Stimulated activated CD4-positive, alpha-beta T cell treated with anti-CD3 and anti-CD28 coated beads, Interleukin-4, amount 100 ng/mL, for 4 hours (primary cell): ENCODE measurements at places on chromosomes 5 and 9.

DNA sequence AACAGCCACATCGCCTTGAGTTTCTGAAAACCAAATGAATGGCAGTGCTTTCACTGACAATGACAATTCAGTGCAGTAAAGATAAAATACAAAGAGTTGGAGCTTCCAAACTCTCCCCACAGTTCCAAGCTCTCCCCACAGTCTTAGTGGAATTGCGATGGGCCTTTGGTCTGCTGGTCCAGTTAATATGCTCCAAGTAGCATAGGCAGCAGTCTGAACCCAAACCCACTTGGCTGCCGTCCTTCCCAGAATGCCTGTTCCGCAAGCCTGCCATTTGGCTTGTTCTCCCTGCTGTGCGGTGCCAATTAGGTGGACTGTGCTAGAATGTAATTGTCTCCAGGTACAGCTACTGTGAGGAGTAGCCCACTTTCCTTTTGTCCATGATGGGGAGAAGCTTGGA, 250.1 kb downstream of the GOLPH3 start:
- DNase-seq = no peak

DNA sequence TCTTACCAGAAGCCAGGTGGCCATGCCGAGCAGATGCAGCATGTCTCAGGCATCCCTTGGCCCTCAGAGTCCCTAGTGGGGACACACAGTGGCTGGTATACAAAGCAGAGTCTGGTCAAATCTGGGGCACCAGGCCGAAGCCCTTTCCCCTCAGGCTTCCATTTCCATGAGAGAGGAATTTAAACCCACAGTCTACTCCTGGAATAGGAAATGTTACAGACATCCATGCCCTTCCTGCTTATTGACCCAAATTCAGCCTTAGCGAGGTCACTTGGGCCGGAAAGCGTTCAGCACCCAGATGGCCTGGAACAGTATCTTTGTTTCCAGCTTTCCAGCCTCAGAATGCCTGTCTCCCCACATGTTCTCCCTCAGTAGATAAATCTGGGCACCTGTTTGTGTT, 131.7 kb downstream of the PIP5K1B start:
- DNase-seq = no peak

DNA sequence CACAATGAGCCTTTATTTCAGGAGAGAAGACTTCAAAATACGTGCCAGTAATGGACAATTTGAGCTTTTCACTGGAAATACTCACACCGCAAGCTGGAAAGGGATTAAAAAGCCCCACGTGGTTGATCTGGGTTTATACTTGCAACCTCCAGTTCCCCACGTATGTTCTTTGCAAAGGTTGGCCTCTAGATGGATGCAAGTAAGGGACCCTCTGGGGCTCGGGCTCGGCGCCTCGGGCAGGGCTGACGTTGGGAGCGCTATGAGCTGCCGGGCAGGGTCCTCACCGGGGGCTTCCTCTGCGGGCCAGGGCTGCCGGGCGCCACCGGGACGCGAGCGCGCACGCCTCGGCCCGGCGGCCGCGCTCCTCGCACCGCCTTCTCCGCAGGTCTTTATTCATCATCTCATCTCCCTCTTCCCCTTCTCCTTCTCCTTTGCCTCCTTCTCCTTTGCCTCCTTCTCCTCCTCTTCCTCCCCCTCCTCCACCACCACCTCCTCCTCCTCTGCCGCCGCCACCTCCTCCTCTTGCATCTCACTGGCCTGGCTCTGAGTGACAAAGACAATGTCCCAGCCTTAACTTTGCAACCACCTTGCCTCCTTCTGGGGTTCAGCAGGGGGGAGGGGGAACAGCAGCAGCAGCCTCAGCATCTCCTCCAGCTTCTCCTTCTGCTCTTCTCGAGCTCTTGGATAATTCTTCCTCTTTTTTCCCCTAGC, 701 bp upstream of the ZNF462 start:
- DNase-seq = no peak

DNA sequence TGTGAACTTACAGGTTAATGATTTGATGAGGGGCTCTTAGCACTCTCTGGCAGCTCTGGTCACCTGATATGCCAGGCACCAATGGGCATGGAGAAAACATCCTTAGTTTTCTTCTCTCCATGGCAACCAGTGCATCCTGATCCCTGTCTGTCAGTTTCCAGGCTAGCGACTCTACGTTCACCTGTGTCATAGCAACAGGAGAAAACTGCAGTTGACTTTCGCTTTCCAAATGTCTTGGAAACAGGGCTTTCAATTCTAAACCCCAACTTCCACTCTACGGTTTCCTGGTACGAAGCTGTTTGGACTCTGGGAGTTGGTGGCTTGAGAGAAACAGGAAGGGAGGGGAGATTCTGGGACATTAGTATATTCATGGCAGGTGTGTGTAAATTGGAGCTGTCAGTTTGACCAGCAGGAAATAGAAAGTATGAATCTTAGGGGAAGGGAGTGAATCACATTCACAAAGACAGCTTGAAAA, 74.4 kb downstream of the SLC28A3 start:
- no peak for DNase-seq

DNA sequence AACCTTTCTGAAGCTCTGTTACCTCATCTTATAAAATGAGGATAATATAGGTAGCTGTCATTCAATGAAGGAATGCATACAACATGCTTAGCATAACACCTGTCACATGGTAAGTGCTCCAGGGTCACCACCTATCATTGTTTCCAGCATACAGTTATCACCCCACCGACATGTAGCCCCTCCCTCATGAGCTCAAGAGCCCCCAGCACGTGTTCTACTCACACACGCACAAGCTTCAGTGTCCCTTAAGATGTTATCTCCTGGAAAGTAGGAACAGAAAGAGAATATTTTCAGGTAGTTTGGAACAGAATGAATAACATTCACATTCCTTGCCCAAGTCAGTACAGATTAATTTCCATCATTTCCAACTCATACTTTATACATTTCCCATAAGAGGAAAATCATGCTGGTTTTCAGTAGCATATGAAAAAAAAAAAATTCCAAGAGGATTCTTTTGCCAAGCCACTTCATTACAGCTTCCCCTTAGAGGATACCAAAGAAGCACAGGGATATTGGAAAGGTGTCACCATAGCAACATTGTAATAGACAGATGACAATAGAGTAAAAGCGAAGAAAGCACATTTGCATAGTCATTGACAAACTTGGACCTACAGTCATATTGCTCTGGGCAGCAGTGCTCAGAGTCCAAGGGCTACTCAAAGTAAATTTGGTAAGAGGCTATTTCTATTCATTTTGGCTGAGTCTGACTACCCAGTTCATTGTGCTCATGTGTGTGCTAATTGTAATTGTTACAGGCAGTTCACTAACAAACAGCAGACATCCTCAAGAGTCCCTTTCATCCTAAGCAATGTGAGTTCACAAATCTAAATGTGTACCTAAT, 1.5 kb upstream of the MOB3B start:
- no peak for DNase-seq

- no peak for DNase-seq
Observed at GRCh38 chr9:126401107-126401506, 74.5 kb downstream of the MVB12B start.

GRCh38 chr5:113713051-113713450, 199.6 kb downstream of the YTHDC2 start:
- DNase-seq = no peak

- DNase-seq = no peak
Observed at GRCh38 chr5:103582364-103582763, 19.8 kb upstream of the NUDT12 start.

DNA sequence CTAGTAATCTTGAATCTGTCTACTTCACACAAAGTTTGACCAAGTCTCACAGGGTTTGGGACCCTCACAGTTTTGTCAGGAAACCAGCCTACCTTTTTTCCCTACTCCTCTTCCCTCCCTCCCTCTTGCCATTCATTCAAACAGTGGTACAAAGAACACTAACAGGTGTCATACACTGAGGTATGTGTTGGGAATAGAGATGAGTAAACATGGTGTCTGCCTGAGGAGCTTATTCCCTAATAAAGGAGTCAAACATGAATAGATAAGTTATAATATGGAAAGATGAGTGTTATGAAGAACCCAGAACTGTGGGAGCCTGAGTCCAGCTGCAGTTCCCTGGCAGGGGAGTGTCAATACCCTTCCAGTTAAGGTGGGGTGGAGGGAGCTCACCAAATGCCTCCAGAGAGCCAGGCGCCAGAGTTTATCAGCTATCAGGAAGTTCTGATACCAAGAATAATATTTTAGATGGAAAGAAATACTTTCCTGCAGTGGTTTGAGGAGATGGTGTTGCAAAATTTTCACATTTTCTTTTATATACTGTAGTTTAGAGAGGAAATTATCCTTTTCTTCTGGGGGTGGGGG, 183.4 kb upstream of the NR3C1 start:
- no peak for DNase-seq

DNA sequence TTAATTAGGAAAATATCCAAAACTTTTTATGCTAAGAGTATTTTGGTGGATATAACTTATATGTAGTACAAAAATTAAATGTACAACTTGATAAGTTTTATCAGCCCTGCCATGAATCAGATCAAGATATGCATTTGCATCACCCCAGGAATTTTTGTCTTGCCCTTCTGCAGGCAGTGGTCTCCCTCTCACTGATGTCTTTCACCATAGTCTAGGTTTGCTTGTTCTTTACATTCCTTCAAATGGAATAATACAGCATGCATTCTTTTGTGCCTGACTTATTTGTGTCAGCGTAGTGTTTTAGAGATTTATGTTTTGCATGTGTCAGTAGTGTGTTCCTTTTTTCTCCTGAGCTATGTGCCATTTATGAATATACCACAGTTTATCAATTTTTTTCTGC, 36.4 kb downstream of the RNF180 start:
- no peak for DNase-seq

DNA sequence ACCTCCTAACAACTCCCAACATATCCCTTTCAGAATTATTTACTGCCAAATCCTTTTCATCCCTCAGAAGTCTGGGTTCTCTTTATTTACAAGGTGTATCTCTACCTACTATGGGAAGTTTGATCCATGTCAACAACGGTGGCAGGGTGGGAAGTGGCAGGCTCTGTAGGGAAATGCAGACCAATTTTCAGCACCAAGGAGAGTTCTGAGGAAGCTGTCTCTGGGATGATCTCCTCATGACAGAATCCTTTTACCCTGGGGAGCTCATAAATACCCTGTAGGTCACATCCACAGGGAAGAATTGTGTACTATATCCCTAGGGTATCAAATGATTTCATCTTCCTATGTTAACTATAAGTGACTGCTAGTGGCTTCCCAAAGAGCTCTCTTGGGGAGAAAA, 107.8 kb upstream of the NEK6 start:
- DNase-seq = no peak

GRCh38 chr9:79663878-79664277, 92.1 kb downstream of the TLE4 start:
- no peak for DNase-seq

DNA sequence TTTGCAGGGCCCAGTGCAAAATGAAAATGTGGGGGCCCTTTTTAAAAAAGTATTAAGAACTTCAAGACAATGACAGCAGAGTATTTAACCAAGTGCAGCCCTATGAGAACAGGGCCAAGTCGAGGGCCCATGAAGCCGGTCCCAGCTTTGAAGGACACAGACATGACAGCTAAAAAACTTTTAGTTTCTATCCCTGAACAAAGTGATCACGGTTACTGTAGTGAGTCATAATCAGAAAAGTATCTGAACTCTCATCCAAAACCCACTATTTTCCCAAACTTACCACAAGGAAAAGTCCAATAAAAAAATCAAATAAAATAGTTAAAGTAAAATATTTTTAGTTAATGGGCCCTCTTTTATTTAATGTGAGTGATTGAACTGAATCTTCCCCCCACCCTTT, 126.0 kb downstream of the MEF2C start:
- DNase-seq = no peak

- DNase-seq = no peak
Observed at GRCh38 chr5:67809589-67809988, 406.0 kb upstream of the PIK3R1 start.

- no peak for DNase-seq
Observed at GRCh38 chr9:71962328-71962727, 50.9 kb downstream of the C9orf85 start.

DNA sequence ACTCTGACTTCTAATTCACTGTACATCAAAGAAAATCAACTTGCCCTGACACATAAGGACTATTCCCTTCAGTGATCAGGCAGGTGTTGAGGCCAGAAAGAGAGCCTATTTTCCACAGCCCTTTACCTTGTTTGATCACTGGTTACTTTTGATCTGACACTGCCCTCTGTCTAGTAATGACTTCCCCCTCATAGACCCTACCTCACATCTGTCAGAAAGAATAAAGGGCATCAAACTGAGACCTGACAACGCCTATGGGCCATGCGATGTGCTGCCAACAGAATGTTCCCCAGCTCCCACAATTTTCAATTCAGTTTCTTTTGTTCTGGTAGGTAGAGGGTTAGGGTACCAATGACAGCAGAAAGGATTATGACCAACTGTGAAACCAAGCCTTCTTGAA, 47.7 kb downstream of the FBXL17 start:
- DNase-seq = no peak

- DNase-seq = no peak
Observed at GRCh38 chr9:115039516-115040120, 78.3 kb downstream of the TNC start.

GRCh38 chr5:65037831-65038815, 269.4 kb downstream of the CWC27 start:
- no peak for DNase-seq

- no peak for DNase-seq
Observed at GRCh38 chr5:20348321-20348720, 360.3 kb upstream of the CDH18 start.

DNA sequence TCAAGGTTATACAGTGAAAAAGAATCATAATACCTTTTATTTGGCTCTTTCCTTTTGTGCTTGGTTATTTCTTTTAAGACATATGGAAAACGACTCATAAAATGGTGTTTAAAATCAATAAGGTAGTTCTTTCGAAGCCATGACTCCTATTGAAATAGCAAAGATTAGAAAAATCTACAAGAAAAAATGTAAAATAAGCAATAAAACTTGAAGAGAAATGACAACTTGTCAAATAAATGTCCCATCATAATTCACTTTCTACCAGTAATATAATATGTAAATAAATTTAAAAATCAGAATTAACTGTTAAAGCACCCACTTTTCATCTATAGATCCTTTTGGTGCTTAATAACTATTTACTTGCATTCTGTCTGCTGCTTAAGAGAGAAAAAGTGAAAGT, 12.5 kb downstream of the TEX10 start:
- DNase-seq = no peak

DNA sequence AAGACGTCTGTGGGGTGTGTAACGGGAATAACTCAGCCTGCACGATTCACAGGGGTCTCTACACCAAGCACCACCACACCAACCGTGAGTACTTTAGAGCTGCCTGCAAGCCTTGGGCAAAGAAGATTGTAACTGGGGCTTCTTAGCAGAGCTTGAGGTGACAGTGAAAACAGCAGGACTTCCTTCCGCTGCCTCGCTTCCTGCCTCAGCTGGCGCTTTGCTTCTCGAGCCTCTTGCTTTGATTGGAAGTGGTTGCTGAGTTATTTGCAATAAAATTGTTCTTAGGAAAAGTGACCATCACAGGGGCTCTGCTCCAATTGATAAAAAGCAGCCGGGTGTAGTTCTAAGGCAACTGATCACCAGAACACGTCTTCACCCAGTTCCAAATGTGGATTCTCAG, 99.1 kb downstream of the ADAMTS16 start:
- DNase-seq = no peak

GRCh38 chr9:121672213-121672612, 20.8 kb downstream of the DAB2IP start:
- DNase-seq = no peak
